ENCODE measurements at places on chromosomes 1 and 21. TPM values are rescaled to one million over a fixed set of nuclear protein-coding genes. Genes with fewer than 3 reads are reported as not detected.

Gene SYT2
- 0.02 TPM for total RNA-seq

Gene SYT6
- not detected for total RNA-seq

Gene STYXL2
- total RNA-seq, result not detected

Gene KISS1
- not detected for total RNA-seq

Gene GRIK1
- 0.44 TPM for total RNA-seq

Gene CHI3L1
- total RNA-seq, result not detected

Gene HSD3B1
- not detected for total RNA-seq

- H3K4me3 ChIP-seq, result no peak overlapping the region
- peaks cover 5% of the 10 kb centered on the region for H3K27me3 ChIP-seq
- H3K4me1 ChIP-seq, result no peaks in the 10 kb centered on the region
Observed at GRCh38 chr1:200134116-200134515, 106.6 kb downstream of the NR5A2 start.

GRCh38 chr1:153779781-153780541, 4.8 kb downstream of the SLC27A3 start:
- no peak overlapping the region for H3K4me3 ChIP-seq
- no peaks in the 10 kb centered on the region for H3K27me3 ChIP-seq
- peaks cover 58% of the 10 kb centered on the region for H3K4me1 ChIP-seq
- no peak for DNase-seq

DNA sequence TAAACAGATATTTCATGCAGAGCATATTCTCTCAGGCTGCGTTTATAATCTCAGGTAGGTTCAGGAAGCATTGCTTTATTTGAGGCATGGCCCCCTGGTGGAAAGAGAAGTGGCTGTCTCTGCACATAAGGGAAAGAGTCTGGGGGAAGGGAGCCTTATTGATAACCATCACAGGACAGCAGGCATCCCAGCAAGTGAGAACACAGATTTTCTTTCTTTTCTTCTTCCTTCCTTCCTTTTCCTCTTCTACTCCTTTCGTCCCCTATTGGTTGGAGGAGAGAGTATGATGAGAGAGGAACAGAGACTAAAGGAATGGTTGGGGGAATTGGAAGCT, 21.9 kb downstream of the TSNAX start:
- no peaks in the 10 kb centered on the region for H3K27me3 ChIP-seq
- peaks cover 3% of the 10 kb centered on the region for H3K4me1 ChIP-seq
- no peak overlapping the region for H3K4me3 ChIP-seq
- H3K27ac ChIP-seq, result no peak overlapping the region
- peak; percentile 54 for DNase-seq
- peaks cover 42% of the 10 kb centered on the region for H3K36me3 ChIP-seq

GRCh38 chr1:41658431-41659158, 174.1 kb upstream of the EDN2 start:
- no peak overlapping the region for H3K4me3 ChIP-seq
- no peak overlapping the region for H3K27ac ChIP-seq
- peaks cover 25% of the 10 kb centered on the region for H3K27me3 ChIP-seq
- H3K4me1 ChIP-seq, result peaks cover 10% of the 10 kb centered on the region
- no peaks in the 10 kb centered on the region for H3K36me3 ChIP-seq

DNA sequence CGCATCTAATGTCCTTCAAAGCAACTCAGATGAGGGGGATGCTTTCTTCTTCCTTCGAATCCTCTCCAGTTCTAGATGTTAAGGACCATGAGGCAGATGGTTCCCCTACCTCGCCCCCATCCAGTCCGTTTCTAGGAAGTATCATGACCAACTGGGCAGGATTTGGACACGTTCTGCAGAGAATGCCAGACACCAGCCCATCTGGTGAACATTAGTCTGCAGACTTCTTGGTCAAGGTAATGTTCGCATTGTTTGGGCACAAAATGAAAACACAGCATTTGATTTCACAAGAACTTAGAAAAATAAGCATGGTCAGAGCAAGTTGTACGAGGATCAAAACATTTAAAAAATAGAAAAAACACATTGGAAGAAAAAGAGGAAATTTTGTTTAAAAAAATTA, 25.4 kb upstream of the ADARB1 start:
- peaks cover 6% of the 10 kb centered on the region for H3K4me1 ChIP-seq
- DNase-seq, result no peak
- peaks cover 61% of the 10 kb centered on the region for H3K27me3 ChIP-seq
- no peaks in the 10 kb centered on the region for H3K36me3 ChIP-seq
- H3K4me3 ChIP-seq, result no peak overlapping the region

- DNase-seq, result no peak
- H3K36me3 ChIP-seq, result no peaks in the 10 kb centered on the region
- no peak overlapping the region for H3K4me3 ChIP-seq
- no peak overlapping the region for H3K27ac ChIP-seq
Observed at GRCh38 chr1:62295921-62296491, 23.2 kb downstream of the KANK4 start.

- H3K36me3 ChIP-seq, result no peaks in the 10 kb centered on the region
- H3K4me3 ChIP-seq, result no peak overlapping the region
- H3K4me1 ChIP-seq, result no peaks in the 10 kb centered on the region
- H3K27ac ChIP-seq, result no peak overlapping the region
Observed at GRCh38 chr1:147202576-147202975, 22.6 kb downstream of the FMO5 start.

DNA sequence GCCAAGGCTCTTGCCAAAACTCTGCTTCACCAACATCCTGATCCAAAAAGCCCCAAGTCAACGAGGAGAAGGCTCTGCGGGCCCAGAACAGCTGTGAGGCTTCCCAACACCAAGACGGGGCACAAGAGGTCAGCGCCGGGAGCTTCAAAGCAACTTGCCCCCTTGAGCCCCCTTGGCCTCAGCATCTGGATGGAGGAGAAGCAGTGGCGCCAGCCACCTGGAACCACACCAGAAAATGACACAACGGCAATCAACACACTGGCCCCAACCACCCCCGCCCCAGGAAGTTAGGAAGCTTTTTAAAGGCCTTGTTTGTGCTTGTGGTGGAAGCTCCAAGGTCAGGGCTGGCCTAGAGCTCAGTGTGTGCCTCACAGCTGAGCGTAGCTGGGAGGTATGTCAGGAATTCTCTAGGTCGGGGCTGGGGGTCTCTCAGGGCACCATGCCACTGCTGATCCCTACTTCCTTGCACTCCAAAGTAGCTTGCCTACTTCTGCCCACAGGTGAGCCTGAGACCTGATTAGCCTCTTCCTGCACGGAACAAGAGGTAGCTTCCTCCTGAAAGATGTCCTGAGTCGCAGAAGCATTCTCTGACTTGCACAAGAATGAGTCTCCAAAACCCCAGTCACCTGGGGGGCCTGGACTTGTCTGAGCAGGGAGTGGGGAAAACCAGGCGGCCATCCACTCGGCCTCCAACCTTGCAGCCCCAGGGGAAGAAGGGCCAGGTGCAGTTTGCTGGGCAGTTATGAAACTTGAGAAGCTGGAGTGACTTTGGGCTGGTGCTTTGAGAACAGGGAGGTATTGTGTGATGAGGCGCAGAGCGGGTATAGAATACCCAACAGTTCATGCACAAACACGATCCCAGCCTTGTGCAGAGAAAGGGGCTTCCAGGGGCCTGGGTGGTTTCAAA, 9.7 kb upstream of the SRP9 start:
- no peaks in the 10 kb centered on the region for H3K36me3 ChIP-seq
- no peak overlapping the region for H3K4me3 ChIP-seq
- H3K4me1 ChIP-seq, result peaks cover 29% of the 10 kb centered on the region
- DNase-seq, result no peak
- H3K27me3 ChIP-seq, result no peaks in the 10 kb centered on the region
- H3K27ac ChIP-seq, result no peak overlapping the region

DNA sequence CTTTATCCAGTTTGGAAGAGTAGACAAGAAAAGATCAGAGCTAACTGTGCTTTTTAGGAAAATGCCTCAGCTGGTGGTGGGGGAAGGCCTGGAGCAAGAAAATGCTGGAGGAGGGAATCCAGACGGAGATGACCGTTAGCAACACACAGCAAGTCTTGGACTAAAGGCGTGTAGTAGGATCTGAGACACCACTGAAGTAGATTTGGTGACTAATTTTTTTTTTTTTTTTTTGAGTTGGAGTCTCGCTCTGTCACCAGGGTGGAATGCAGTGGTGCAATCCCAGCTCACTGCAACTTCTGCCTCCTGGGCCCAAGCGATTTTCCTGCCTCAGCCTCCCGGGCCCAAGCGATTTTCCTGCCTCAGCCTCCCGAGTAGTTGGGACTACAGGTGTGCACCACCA, 41.2 kb downstream of the LPAR3 start:
- H3K27ac ChIP-seq, result no peak overlapping the region
- no peak for DNase-seq
- no peak overlapping the region for H3K4me3 ChIP-seq
- no peaks in the 10 kb centered on the region for H3K27me3 ChIP-seq
- no peaks in the 10 kb centered on the region for H3K4me1 ChIP-seq

- peaks cover 32% of the 10 kb centered on the region for H3K36me3 ChIP-seq
- peak overlapping the region; percentile 79 for H3K27ac ChIP-seq
- peak; percentile 14 for DNase-seq
- peaks cover 10% of the 10 kb centered on the region for H3K4me1 ChIP-seq
- H3K4me3 ChIP-seq, result peak overlapping the region; percentile 51
Observed at GRCh38 chr1:100131623-100132022, 1.1 kb downstream of the SASS6 start.

- no peaks in the 10 kb centered on the region for H3K27me3 ChIP-seq
- no peak for DNase-seq
- no peak overlapping the region for H3K4me3 ChIP-seq
- no peaks in the 10 kb centered on the region for H3K4me1 ChIP-seq
Observed at GRCh38 chr1:238895911-238896310, 490.5 kb upstream of the CHRM3 start.

DNA sequence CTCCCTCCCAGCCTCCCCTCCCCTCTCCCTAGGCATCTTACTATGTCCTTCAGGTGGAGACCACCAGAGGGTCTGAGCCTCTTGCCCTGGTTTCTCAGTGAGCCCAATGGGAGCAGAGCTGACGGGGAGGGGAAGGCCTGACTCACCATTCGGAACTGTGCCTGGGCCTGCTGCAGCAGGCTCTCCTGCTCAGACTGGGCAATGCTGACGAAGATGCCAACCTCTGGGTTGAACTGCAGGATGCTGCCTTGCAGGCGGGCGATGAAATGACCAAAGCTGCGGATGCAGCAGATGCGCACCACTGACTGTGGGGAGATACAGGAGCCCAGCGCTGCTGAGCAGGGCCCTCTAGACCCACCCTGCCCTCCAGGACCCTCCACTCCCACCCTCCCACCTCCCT, 11.0 kb upstream of the PAQR6 start:
- peaks cover 86% of the 10 kb centered on the region for H3K36me3 ChIP-seq
- H3K27ac ChIP-seq, result no peak overlapping the region
- no peaks in the 10 kb centered on the region for H3K27me3 ChIP-seq
- no peak overlapping the region for H3K4me3 ChIP-seq

DNA sequence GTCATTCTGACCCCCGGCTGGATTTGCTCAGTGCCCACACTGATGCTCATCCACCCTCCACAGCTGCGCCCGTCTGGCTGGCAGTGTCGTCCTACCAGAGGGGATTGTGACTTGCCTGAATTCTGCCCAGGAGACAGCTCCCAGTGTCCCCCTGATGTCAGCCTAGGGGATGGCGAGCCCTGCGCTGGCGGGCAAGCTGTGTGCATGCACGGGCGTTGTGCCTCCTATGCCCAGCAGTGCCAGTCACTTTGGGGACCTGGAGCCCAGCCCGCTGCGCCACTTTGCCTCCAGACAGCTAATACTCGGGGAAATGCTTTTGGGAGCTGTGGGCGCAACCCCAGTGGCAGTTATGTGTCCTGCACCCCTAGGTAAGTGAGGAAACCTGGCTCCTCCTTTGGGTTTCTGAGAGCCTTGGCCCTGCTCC, 5.7 kb upstream of the EFNA4 start:
- peaks cover 12% of the 10 kb centered on the region for H3K4me1 ChIP-seq
- no peaks in the 10 kb centered on the region for H3K27me3 ChIP-seq
- no peak for DNase-seq
- no peak overlapping the region for H3K4me3 ChIP-seq

DNA sequence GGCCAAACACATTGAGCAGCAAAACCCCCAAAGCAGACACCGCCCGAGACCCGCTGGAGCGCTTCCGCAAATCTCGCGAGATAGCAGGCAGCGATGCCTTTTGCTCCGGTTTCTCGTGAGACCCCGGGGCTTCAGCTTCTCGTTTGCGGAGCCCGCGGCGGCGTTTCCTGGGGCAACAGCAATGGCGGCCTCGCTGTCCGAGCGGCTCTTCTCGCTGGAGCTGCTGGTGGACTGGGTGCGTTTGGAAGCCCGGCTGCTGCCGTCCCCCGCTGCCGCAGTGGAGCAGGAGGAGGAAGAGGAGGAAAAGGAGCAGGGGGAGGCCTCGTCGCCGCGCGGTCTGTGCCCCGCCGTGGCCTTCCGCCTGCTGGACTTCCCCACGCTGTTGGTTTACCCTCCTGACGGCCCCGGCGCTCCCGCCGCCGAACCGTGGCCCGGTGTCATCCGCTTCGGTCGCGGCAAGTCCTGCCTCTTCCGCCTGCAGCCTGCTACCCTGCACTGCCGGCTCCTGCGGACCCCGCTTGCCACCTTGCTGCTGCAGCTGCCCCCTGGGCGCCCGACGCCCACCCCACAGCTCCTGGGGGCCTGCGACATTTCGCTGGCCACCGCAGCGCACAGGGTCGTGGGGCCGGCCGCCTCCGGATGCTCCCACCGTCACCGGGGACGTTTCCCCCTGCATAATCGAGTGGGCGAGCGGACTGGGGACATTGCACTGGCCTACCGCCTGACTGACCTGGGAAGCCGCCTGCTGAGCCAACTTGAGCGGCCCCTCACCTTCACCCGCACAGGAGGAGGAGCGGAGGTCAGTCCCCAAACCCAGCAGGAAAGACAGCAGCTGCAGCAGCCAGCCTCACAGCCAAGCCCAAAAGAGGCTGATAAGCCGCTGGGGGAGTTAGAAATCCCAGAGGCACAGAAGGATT, at the start of gene MAP10:
MAP10 (plus strand) TSS at position 148 of the 917 bp plus-strand sequence; CDS start at position 182, 34 bp downstream.
- H3K36me3 ChIP-seq, result no peaks in the 10 kb centered on the region
- peaks cover 6% of the 10 kb centered on the region for H3K27me3 ChIP-seq
- H3K4me1 ChIP-seq, result peaks cover 3% of the 10 kb centered on the region
- H3K27ac ChIP-seq, result no peak within 1 kb of the TSS
- peak within 1 kb of the TSS; percentile 59 for H3K4me3 ChIP-seq
- peak; percentile 25 for DNase-seq

- no peaks in the 10 kb centered on the region for H3K36me3 ChIP-seq
- DNase-seq, result no peak
- no peak overlapping the region for H3K4me3 ChIP-seq
- H3K27ac ChIP-seq, result no peak overlapping the region
Observed at GRCh38 chr1:234934611-234935033, 194.0 kb downstream of the TOMM20 start.

GRCh38 chr1:160137216-160137862, 14.1 kb upstream of the ATP1A4 start:
- H3K4me3 ChIP-seq, result no peak overlapping the region
- no peak for DNase-seq
- peaks cover 77% of the 10 kb centered on the region for H3K27me3 ChIP-seq
- H3K4me1 ChIP-seq, result no peaks in the 10 kb centered on the region

DNA sequence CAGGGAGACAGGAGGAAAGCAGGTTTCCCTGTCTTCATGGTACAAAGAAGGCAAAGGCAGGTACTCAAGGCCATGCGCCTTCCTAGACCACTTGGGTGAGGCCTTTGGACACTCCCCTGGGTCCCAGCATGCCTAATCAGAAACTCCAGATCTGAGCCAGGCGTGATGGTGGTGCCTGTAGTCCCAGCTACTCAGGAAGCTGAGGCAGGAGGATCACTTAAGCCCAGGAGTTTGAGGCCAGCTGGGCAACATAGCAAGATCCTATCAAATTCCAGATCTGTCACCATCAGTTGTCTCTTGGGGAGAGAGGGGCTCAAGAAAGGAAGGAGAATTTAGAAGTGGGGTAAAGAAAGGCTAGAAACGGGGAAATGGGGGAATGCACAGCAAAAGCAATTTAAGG, 96.3 kb upstream of the SLC25A33 start:
- H3K36me3 ChIP-seq, result no peaks in the 10 kb centered on the region
- H3K4me1 ChIP-seq, result peaks cover 5% of the 10 kb centered on the region
- H3K27ac ChIP-seq, result no peak overlapping the region
- no peak for DNase-seq

All from K562 (cell line).